ENCODE measurements at places on chromosomes 3 and 15. TPM values are rescaled to one million over a fixed set of nuclear protein-coding genes. Genes with fewer than 3 reads are reported as not detected.

Gene GRK7
- total RNA-seq, result not detected

DNA sequence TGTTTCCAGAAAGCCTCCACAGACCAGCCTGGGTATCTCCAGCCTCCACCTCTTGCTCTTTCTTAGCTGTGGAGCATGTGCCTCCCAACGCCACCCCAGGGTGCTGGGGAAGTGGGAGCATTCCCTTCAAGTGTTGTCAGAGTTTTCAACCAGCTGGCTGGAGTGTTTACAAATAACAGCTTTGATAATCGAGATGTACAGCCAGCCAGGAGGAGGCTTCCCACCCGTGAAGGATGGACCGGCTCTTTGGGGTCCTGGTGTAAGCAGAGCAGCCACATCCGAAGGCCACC lies 8.5 kb upstream of the OXTR start:
- DNase-seq, result no peak

DNA sequence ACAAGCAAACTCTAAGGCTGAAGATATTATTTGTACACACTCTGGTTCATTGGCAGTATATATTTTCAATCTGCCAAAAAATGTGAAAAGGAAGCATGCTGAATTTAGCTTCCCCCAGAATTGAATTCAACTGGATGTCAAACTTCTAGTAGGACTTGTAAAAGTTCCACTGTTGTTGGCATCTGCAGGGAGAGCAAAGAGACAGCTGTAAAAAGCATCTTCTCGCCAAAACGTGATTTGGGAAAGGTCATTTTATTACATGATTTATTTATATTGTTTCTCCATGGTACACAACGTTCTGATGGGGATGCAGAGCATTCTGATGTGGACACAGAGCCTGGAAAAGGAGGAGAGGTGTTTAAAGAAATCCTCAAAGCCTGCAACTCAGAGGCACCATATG lies 196.7 kb upstream of the ADAMTS9 start:
- no peak for DNase-seq

DNA sequence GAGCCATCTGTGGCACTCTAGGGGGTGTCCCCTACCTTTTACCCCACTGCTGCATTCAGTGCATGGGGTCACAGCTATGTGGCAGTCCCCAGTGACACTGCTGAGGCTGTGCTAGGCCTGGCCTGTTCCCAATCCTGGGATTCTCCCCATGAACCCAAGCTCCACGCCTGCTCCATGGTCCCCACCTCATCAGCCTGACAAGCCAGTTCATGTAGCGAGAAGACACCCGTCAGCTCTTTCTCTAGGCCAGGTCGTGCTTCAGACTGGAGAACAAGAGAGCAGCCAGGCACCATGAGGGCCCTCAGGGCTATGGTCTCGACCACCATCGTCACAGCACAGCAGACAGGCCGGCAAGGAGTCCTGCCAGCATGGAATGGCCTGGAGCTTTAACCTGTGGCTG lies 72.8 kb upstream of the PRR20G start:
- DNase-seq, result no peak

DNA sequence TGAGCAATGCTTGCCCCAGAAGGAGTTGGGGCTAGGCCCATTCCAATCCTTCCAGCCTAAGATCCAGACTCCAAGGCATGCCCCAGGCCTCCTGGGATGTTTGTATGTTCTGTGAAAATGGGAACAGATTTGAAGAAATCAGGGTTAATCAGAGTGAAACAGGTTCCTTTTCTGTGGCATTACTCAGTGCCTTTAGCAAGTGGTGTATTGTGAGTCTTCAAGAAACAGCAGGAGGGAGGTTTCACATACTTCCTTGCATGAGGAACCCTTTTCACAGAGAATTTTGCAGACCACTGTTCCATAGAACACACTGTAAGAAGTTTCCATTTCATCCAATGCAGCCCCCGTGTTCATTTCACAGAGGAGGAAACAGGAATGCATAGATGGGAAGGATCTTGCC lies 8.4 kb upstream of the CDC25A start:
- DNase-seq, result no peak

DNA sequence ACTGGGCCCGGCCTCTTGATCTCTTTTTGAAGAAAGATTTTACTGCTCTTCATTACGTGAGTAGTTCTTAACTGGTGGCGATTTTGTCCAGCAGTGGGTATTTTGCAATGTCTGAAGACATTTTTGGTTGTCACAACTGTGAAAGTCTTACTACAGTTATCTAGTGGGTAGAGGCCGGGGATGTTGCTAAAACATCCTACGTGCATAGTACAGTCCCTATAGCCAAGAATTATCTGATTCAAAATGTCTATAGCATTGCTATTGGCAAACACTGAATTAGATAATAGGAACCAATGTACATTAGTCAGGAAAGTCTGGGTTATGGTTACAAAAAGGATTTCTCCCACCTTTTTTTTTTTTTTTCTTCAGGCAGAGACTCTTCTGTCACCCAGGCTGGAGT lies 38.1 kb downstream of the FOXL2 start:
- no peak for DNase-seq

GRCh38 chr15:80418892-80419537 lies 14.8 kb downstream of the ARNT2 start:
- no peak for DNase-seq

DNA sequence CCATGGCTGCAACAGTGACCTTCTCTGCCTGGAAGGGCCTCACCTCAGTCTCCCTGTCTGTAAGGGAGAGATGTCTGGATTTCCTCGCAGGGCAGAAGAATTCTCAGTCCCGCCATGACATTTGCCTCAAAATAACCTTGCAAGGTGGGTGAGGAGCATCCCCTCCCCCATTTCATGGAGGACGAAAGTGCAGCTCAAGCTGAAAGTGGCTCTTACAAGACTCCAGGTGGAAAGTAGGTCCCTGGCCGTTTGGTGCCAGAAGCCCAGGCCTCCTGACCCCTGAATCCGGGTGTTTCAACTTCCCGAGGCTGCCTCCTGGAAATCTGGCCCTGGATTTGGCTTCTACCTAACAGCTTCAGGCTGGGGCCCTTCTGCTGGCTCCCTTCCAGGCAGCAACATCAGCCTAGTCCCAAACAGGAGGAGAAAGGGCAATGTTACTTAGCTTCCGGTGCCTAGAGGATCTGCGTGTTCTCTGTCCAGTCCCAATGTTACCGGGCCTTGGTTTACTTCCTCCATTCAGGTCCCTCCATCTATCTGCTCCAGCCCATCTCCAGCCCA lies 769 bp upstream of the CSPG4 start:
- no peak for DNase-seq

DNA sequence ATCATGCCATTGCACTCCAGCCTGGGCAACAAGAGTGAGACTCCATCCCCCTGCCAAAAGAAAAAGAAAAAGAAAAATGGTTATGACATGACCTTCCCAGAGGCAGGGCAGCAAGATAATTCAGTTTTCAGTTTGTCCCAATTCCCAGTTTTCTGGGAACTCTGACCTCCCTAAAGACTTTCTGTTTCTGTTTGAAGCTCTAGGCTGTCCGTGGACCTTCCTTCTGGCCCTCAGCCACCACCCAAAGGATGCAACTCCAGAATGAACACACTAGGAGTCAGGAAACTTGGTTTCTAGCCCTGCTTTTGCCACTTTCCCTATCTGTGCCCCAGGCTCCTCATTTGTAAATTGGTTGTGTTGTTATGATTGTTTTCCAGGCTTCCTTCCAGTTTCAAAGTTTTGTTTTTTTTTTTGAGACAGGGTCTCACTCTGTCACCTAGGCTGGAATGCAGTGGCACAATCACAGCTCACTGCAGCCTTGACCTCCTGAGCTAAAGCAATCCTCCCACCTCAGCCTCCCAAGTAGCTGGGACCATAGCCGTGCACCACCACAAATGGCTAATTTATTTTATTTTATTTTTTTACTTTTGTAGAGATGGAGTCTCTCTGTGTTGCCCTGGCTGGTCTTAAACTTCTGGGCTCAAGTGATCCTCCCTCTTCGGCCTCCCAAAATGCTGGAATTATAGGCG lies 68.6 kb downstream of the CDC25A start:
- DNase-seq, result no peak
